A549 treated with AZD2906 at 1 μM for 4 hours (cell line): ENCODE measurements at places on chromosomes 12 and 14. TPM values are rescaled to one million over a fixed set of nuclear protein-coding genes. Genes with fewer than 3 reads are reported as not detected.

Gene TAS2R46
- not detected in 5 replicates for total RNA-seq

Gene NANOG
- total RNA-seq: 0.03 to 0.19 TPM (median 0.07 TPM) in 3 of 5 replicates, not detected in the others

Gene ETFBKMT
- 0.78 to 1.1 TPM (median 0.87 TPM) in 5 replicates for total RNA-seq

Gene KRT6C
- total RNA-seq: not detected in 5 replicates

Gene PRH2
- total RNA-seq: 0.23 to 0.48 TPM (median 0.43 TPM) in 3 of 5 replicates, not detected in the others

Gene CNTN1
- 36.2 to 57.2 TPM (median 51.1 TPM) in 5 replicates for total RNA-seq

Gene NGB
- not detected in 5 replicates for total RNA-seq

Gene KLRC1
- total RNA-seq: not detected in 5 replicates

Gene ANKRD9
- 4.3 to 12.3 TPM (median 11.3 TPM) in 5 replicates for total RNA-seq

Gene KRT2
- 0.03 TPM in 1 of 5 replicates, not detected in the others for total RNA-seq

Gene CLEC1B
- not detected in 5 replicates for total RNA-seq

Gene RBP5
- not detected in 5 replicates for total RNA-seq

Gene TESPA1
- not detected in 5 replicates for total RNA-seq

Gene TMEM233
- 0.02 to 0.15 TPM (median 0.07 TPM) in 4 of 5 replicates, not detected in the other for total RNA-seq

Gene SETD3
- 40.5 to 53.2 TPM (median 45.1 TPM) in 5 replicates for total RNA-seq

Gene ST8SIA1
- 0.06 to 0.07 TPM in 2 of 5 replicates, not detected in the others for total RNA-seq

Gene TRMT5
- total RNA-seq: 12.3 to 13.9 TPM (median 13.2 TPM) in 5 replicates

Gene GDF11
- total RNA-seq: 2.9 to 4.9 TPM (median 3.9 TPM) in 5 replicates

Gene MGST1
- total RNA-seq: 708 to 789 TPM (median 749 TPM) in 5 replicates

Gene EXD2
- total RNA-seq: 11.8 to 14.0 TPM (median 12.8 TPM) in 5 replicates

Gene AMN
- 0.14 to 0.48 TPM (median 0.28 TPM) in 5 replicates for total RNA-seq

Gene C1RL
- total RNA-seq: 10.8 to 14.6 TPM (median 13.4 TPM) in 5 replicates

Gene SLC25A47
- not detected in 5 replicates for total RNA-seq

Gene C12orf57
- total RNA-seq: 261 to 320 TPM (median 303 TPM) in 5 replicates

Gene TRPV4
- 0.07 to 0.11 TPM (median 0.08 TPM) in 5 replicates for total RNA-seq

Gene NOVA1
- 3.4 to 4.7 TPM (median 3.9 TPM) in 5 replicates for total RNA-seq

Gene STAT6
- 43.4 to 49.5 TPM (median 44.1 TPM) in 5 replicates for total RNA-seq

Gene GOLGA5
- 21.9 to 31.6 TPM (median 25.8 TPM) in 5 replicates for total RNA-seq

Gene BCL11B
- 0.23 to 0.34 TPM (median 0.26 TPM) in 5 replicates for total RNA-seq

Gene CYP46A1
- 0.09 to 0.20 TPM (median 0.17 TPM) in 5 replicates for total RNA-seq

Gene NR1H4
- 0.07 to 0.11 TPM (median 0.09 TPM) in 5 replicates for total RNA-seq

Gene LUM
- total RNA-seq: 0.08 to 0.49 TPM (median 0.30 TPM) in 5 replicates

Gene FAM181A
- not detected in 5 replicates for total RNA-seq

Gene PAX9
- 2.1 to 3.6 TPM (median 3.3 TPM) in 5 replicates for total RNA-seq

Gene PDZRN4
- 0.02 to 0.03 TPM (median 0.03 TPM) in 3 of 5 replicates, not detected in the others for total RNA-seq

Gene TRIM9
- total RNA-seq: 10.8 to 13.5 TPM (median 12.4 TPM) in 5 replicates

Gene TRMT61A
- 17.5 to 29.7 TPM (median 27.4 TPM) in 5 replicates for total RNA-seq

Gene OR6S1
- total RNA-seq: not detected in 5 replicates

Gene KLRC4
- total RNA-seq: not detected in 5 replicates

Gene IQSEC3
- 0.02 to 0.16 TPM (median 0.05 TPM) in 5 replicates for total RNA-seq

Gene FOXG1
- 0.09 to 0.22 TPM (median 0.19 TPM) in 5 replicates for total RNA-seq

Gene VASH1
- total RNA-seq: 3.3 to 4.1 TPM (median 3.5 TPM) in 5 replicates
